Stimulated activated CD4-positive, alpha-beta T cell treated with anti-CD3 and anti-CD28 coated beads, Interleukin-1b, Interleukin-23, amount 100 ng/mL, for 24 hours (primary cell): ENCODE measurements at places on chromosomes 6 and 20.
A peak's percentile ranks its signal among the peaks of the same experiment; 100 is the strongest.

DNA sequence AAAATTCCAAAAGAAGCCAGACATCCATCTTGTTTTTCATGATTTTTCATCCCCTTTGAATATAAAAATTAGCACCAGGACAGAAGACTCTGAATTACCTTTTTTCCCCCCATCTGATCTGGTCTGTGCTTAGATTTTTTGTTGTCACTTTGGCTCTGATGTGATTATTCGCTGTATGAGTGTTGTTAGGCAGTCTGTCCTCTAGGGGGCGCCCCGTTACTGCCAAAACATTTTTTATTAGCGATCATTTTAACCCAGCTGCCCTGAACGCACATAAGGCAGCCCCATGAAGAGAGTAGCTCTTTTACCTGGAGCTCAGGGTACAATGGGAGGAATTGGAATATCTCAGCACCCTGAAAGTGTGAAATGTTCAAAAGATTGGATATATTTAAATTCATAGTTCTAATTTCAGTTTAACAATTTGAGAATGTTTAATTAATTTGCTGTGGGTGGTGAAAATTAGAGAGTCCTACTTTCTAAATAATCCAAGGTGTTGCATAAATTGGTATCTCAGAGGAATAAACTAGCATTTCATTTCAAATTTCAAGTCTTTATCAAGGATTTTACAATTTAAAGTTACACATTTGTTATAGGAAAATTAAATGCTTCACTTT is 60.8 kb downstream of the PRPH2 start:
- peak; percentile 67 for DNase-seq

GRCh38 chr6:160967833-160968232 is 23.7 kb upstream of the MAP3K4 start:
- no peak for DNase-seq

DNA sequence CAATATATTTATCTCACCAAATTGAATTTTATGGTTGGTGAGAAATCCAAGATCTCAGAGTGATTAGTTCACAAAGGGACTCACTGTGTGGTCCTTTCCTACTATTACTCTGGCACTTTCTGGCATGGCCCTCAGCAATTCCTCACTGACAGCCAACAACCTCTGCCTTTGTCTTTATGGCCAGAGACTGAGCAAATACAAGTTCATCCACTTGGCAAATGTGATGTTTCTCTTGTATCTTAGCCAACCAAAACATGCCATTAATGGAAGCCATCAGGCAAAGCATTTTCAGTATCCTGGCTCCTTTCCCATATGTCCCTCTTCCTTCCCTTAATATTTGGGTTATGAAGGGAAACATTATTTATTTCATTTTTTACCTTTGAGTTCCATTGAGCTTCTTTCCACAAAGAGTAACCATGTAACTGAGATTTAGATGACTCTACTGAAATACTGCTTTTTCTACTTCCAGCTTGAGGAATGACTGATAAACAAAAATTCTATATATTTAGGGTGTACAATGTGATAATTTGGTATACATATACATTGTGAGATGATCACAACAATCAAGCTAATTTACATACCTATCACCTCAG is 30.8 kb upstream of the SMLR1 start:
- no peak for DNase-seq

GRCh38 chr20:56630086-56630493 is 984 bp downstream of the TFAP2C start:
- peak; percentile 18 for DNase-seq

- DNase-seq: no peak
Observed at GRCh38 chr6:34110610-34111009, 35.3 kb downstream of the GRM4 start.
